ENCODE measurements at places on chromosomes 1 and 21. TPM values are rescaled to one million over a fixed set of nuclear protein-coding genes. Genes with fewer than 3 reads are reported as not detected.

KIF14 gene
- 0.71 TPM for polyA plus RNA-seq

CXADR gene
- polyA plus RNA-seq: 9.7 TPM

CD1C gene
- 1.9 TPM for polyA plus RNA-seq

CRYBG2 gene
- 163 TPM for polyA plus RNA-seq

PRAMEF27 gene
- polyA plus RNA-seq: not detected

CTXND2 gene
- not detected for polyA plus RNA-seq

RGS8 gene
- polyA plus RNA-seq: not detected

EEIG2 gene
- polyA plus RNA-seq: 1.3 TPM

RGS4 gene
- polyA plus RNA-seq: 0.39 TPM

SPRR4 gene
- polyA plus RNA-seq: not detected

PEAR1 gene
- 1.5 TPM for polyA plus RNA-seq

Data from esophagus (tissue), 2 donors.